T-helper 9 cell (primary cell): ENCODE measurements at places on chromosomes 16 and 17.

- no peak for DNase-seq
Observed at GRCh38 chr16:3127745-3128144, 7.1 kb upstream of the ZNF213 start.

GRCh38 chr16:69253870-69254341 is 57.2 kb upstream of the VPS4A start:
- no peak for DNase-seq

GRCh38 chr16:46700048-46700447 is 10.6 kb downstream of the ORC6 start:
- DNase-seq, result no peak

- DNase-seq, result no peak
Observed at GRCh38 chr17:72609501-72609900, 483.0 kb downstream of the SLC39A11 start.

- no peak for DNase-seq
Observed at GRCh38 chr16:56828647-56829046, 36.4 kb upstream of the SLC12A3 start.

DNA sequence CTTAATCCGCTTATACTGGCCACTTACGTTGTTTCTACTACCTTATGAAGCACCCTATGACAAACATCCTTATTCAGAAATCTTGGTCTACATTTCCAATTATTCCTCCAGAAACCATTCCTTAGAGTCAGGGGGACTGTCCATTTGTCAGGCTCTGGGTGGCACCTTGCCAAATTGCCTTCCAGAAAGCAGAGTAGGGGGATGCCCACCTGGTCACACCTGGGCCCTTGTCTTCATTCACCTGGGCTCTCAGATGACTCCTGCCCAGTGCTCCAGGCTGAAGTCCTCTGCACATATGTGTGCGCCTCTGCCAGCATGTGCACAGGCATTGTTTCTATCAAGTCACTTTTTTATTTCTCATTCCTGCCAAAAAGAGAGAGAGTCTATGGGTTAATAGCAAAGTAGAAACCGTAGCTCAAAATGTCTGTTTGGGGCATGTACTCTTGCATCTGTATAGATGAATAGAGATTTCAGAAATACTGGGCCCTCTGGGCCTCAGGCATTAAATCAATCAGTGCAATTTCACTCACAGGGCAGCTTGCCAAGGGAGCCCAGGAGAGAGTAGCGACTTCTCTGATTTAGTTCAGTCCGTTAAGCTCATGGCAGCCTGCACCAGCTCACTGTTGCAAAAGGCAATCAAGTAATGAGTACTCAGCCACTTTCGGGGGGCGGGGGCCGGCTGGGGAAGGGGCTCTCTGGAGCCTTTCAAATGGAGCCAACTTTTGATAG is 104.7 kb downstream of the SOCS1 start:
- DNase-seq, result no peak

GRCh38 chr17:81354954-81355347 is 40.3 kb upstream of the BAHCC1 start:
- no peak for DNase-seq

- no peak for DNase-seq
Observed at GRCh38 chr17:36864827-36865430, 72.3 kb upstream of the LHX1 start.

- DNase-seq, result no peak
Observed at GRCh38 chr17:35052241-35052610, 11.3 kb downstream of the RFFL start.

GRCh38 chr16:62899737-62900136 is 863.5 kb upstream of the CDH8 start:
- no peak for DNase-seq

GRCh38 chr17:77178050-77178449 is 37.3 kb downstream of the SEC14L1 start:
- no peak for DNase-seq
